Stimulated activated CD8-positive, alpha-beta memory T cell treated with anti-CD3 and anti-CD28 coated beads, Interleukin-4, amount 100 ng/mL, for 4 hours (primary cell): ENCODE measurements at places on chromosomes 12 and 14.
A peak's percentile ranks its signal among the peaks of the same experiment; 100 is the strongest.

DNA sequence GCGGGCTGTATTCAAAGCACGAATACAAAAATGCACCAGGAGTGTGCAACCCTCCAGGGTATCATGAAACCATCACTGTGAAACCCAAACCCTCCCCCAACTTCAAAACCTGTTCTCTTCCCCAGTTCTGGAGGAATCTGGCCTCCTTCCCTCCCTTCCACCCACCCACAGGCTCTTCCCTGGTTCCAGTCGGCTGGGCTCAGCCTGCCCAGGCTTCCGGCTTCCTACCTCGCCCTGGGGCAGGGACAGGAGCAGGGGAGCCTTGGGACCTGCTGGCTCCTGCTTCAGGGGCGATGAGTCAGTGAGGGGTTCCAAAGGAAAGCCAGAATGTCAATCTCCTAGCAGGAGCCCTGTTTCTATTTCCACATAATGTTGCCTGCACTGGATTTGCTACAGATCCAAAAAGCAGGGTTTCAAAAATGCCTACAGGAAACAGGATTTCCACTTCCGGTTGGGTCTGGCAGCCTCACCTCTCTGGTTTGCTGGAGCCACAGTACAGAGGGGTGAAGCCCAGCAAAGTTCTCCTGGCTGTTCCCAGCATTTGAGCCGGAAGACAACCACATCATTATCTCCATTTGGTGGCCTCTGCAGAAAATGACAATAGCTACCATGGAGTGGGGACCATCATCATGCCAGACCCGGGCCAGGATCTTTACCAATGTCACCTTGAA is 278.3 kb downstream of the DPF3 start:
- no peak for DNase-seq

GRCh38 chr14:106455026-106455425 is 928.6 kb downstream of the TMEM121 start:
- DNase-seq = no peak

GRCh38 chr12:7091660-7092228 is 501 bp downstream of the C1R start:
- DNase-seq = no peak

DNA sequence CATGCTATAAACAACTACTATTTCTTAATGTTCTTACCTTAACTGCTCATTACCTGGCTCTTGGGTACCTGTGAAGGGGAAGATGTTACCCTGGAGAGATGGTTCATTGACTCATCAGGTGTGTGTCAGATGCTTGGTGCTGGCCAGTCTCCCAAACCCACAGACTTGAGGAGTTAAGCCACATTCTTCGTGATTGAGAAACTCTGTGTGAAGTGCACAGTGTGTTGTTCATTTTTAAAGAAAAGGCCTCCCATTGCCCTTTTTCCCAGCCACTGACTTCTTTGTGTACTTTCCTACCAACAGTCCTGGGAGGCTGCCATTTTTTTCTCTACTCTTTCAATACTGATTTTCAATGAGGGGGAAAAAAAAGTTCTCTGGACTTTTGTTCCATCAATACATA is 3.2 kb downstream of the MGST1 start:
- DNase-seq = no peak

GRCh38 chr14:89252887-89253532 is 164.0 kb downstream of the FOXN3 start:
- DNase-seq = no peak

GRCh38 chr12:52956987-52957386 is 8.1 kb downstream of the KRT18 start:
- DNase-seq = no peak

DNA sequence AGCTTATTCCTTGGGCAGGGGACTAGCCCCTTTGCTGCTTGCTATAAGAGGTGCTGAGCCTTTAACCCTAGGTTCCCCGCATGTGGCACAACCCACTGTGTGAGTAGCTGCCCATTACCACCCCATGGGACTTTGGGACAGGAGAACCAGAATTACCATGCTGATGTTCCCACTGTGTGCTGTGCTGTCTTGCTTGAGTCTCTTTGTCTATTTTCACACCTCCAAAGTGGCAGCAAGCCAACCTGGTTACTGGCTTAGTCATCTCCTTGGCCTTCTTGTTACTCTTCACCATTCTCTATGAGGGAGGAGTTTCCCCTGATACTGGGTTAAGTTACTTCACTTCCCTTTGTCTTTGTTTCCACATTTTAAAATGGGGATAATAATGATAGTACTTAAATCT is 73.4 kb upstream of the ETV6 start:
- DNase-seq = no peak

DNA sequence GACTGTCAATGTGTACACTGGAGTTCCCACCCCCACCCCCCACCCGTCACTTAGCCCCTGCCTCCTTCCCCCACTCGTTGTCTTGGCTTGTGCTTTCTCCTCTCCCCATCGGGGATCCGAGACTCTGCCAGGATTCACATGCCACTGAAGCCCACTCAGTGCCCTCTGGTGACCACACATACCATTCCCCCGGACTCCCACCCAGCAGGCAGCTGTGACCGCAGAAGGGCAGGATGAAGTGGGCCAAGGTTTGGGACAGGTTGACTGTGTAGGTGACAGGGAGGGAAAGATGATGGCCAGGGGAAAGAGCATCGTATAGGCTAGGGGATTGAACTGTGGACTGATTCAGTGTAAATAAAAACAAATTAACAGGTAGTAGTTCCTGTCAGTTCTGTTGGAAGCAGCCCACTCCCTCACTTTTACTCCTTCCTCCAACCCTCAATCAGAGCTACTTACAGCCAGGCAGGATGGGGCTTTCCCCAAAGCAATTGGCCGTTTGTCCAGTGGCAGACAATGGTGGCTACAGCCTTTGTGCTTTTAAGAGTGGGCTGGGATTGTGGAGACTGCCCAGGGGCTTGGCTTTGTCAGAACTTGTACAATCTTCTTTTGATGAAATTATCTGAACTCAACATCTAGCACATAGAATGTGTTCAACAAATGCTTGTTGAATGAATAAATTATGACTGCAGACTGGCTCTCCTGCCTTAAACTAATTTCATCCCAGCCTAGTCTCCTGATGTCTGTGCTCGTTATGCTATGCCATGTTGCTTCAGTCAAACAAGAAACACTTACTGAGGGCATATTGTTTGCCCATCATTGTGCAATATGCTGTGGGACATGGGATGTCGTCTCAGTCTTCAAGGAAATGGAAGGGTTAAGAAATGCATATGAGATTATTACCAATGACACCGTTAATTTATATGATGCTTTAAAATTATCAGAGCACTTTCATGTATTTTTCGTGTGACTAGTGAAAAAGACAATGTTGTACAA is 30.2 kb downstream of the TTC9 start:
- no peak for DNase-seq

- DNase-seq = no peak
Measured at GRCh38 chr14:78440356-78440894, 270.3 kb downstream of the NRXN3 start.

- no peak for DNase-seq
Measured at GRCh38 chr12:29273178-29273843, 107.7 kb downstream of the ERGIC2 start.

DNA sequence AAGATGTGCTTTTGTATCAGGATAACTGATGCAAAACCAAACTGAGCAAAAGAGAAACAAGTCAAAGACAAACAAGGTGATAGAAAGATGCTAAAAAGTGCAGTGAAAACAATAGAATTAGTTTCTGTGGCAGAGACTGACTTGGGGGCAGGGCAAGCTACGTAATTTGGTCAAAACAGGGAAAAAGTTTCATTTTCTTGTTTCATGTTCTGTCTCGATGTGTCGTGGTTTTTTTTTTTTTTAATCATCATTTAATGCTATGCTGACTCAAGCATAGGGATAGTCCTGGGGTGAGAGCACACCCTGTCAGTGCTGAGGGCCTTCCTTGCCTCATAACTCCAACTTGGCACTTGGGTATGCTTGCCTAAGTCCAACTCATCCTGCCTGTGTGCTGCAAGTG is 144.1 kb upstream of the PTPRQ start:
- no peak for DNase-seq

GRCh38 chr12:34291001-34291400 is 268.7 kb downstream of the ALG10 start:
- DNase-seq = no peak

DNA sequence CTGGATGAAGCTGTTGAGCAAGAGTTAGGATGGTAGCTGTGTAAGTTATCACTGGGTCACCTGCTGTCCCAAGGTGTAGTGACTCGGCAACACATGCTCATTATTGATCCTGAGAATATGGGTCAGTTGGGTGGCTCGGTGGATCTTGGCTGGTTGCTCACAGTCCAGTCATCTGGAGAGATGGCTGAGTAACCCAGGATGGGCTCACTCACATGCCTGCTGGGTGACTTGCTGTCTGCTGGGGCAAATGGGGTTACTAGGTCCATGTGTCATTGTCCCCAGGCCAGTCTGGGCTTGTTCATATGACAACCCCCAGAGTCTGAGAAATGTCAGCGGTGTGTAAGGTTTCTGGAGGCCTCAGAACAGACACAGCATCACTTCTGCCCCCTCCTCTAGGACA is 69.5 kb downstream of the SLC15A4 start:
- DNase-seq = no peak

GRCh38 chr12:53659571-53659981 is 16.3 kb downstream of the ATP5MC2 start:
- no peak for DNase-seq

- no peak for DNase-seq
Measured at GRCh38 chr12:18250313-18250916, 10.9 kb upstream of the PIK3C2G start.

DNA sequence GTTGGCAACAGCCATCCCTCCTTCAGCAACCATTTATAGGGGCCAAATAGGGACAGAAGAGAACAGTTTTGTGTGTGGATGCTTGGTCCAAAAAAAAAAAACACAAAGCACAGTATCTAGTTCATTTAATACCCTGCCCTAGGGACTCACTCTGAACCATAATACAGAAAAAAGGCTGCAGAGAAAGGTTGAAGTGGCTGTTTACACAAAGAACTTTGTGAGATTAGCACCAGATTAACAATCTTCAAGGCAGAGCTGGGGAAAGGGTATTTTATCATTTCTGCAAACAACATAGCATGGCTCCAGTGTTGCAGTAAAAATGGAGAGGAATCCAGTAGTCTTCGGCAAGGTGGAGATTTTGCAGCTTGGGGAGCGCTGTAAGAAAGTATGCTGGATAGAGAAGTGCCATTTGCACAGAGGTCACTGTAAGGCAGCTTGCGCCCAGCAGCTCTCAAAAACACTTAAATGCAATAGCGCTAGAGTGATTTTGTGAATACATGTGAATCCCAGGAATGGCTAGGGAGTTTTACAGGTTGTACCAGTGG is 124.2 kb upstream of the PLEKHA5 start:
- no peak for DNase-seq

- DNase-seq = no peak
Measured at GRCh38 chr14:82432301-82433105, 898.9 kb upstream of the SEL1L start.

- no peak for DNase-seq
Measured at GRCh38 chr12:5369298-5369697, 62.6 kb upstream of the NTF3 start.

DNA sequence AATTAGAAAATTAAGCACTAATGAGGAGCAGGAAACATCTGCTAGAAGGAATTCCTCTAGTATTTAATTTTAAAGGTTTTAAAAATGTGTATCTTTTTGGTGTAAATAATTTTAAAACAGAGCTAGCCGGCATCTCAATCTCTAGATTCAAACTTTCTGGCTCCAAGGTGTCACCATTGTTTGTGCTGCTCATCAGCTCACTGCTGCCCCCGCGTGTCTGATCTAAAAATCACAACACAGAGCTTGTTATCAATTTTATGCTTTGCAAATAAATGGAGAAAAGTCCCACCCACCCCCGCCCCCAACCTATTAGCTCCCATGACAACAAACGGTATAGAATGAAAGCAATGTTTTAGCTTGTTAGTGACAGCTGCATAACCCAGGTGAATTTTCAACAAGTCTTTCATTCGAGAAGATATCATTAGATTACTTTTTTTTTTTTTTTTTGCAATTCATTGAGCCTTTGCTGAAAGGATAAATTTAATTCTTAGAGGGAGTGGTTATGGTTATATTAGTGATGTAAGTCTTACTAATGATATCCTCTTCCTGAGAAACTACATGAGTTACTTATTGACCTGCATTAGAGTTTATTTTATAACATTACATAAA is 11.3 kb upstream of the ABHD12B start:
- peak; percentile 73 for DNase-seq

GRCh38 chr14:49766839-49767238 is 1.1 kb upstream of the KLHDC2 start:
- no peak for DNase-seq

DNA sequence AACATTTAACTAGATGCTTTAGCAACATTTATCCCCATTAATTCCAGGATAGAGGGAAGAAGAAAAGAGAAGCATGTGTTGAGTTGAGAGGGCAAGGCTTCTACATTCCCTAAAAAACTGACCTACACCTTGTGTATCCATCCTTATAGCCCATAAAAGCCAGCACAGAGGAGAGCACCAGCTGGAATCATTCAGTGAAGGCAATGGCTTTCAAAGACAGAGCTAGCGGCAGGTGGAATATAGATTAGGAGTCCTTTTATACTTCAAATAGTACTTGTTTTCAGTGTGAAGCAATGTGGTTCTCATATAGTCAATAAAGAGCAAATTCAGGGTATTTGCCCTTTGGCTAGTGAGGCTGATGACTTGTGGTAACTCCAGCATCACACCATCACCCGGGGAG is 94.4 kb downstream of the TBC1D30 start:
- no peak for DNase-seq

GRCh38 chr12:111112311-111113098 is 192.1 kb upstream of the MYL2 start:
- no peak for DNase-seq

GRCh38 chr14:104143521-104144452 is 5.4 kb downstream of the KIF26A start:
- no peak for DNase-seq

- peak; percentile 23 for DNase-seq
Measured at GRCh38 chr12:42237052-42237852, 796 bp downstream of the YAF2 start.

- no peak for DNase-seq
Measured at GRCh38 chr12:13242936-13243335, 46.4 kb downstream of the EMP1 start.

- no peak for DNase-seq
Measured at GRCh38 chr12:68743356-68743755, 2.6 kb upstream of the SLC35E3 start.

DNA sequence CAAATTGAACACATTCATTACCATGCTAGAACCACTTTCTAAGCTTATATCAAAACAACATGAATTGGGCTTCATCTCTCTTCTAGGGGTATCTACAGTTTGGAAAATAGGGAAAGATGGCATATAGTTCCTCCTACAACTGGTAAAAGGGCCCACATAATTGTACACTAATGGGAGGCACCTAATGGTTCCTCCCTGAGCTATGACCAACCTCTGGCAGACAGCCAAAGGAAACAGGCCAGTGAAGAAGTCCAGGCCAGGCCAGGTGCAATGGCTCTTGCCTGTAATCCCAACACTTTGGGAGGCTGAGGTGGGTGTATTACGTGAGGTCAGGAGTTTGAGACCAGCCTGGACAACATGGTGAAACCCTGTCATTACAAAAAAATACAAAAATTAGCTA is 23.2 kb upstream of the APOF start:
- DNase-seq = no peak

DNA sequence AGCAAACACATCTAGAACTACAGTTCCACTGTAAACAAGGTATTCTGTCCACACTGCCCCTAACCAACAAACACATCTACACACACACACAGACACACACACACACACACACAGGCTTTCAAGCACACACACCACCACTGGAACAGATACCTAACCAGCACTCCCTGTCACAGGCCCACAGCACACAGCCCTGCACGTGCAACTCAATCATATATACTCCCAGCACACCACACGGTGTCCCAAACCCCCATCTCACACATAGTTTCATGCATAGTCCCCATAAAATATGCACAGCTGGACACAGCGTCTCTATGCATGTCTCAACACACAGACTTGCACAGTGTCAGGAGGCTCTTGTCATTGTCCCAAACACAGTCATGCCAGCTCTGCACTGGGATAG is 27.6 kb downstream of the KRT8 start:
- DNase-seq = no peak
